Anterior cingulate cortex (tissue), 58 donors: ENCODE measurements at places on chromosomes 11 and 22.

- no peak for DNase-seq
Measured at GRCh38 chr11:132475026-132475425, 1057.3 kb downstream of the OPCML start.

- no peak for DNase-seq
Measured at GRCh38 chr11:104792861-104793260, 105.4 kb downstream of the CASP12 start.

GRCh38 chr11:118151431-118151830 lies 1.2 kb downstream of the SCN4B start:
- no peak for DNase-seq

- no peak for DNase-seq
Measured at GRCh38 chr11:62487738-62488551, 58.7 kb downstream of the AHNAK start.

GRCh38 chr22:32494971-32495370 lies 20.4 kb downstream of the FBXO7 start:
- no peak for DNase-seq

- DNase-seq, result no peak
Measured at GRCh38 chr22:46083383-46084350, 66.7 kb upstream of the PPARA start.

DNA sequence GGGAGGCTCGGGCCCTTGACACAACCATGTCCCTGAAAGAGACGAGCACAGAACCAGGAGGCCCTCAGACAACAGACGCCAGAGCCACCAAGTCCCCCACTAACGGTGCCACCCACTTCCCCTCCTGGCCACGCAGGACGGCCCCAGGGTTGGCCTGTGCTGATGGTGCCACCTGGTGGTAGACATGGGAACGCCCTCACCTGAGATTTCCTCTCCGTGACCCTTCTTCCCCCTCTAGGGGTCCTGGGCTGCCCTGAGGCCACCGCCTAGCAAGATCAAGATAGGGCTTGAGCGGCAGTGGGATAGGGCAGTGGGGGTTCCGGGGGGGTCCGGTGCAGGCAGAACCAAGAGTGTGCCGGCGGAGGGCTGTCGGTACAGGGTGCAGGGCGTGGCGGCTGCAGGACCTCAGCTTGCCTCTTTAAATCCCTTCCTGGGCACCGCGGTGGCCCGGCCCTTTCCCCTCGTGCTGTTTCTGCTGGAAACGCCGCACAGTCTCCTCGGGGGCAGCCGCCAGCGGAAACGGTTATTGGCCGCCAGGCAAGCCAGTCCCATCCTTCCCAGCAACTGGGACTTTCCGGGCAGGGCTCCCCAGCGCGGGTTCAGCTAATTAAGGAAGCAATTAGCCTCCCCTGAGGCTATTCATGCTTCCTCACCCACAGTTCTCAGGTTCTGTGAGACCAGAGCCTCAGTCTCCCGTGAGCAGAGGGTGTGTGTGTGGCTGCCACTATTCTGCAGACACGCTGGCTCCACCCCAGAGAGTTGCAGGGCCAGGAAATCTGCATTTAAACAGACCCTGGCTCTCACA lies 5.5 kb upstream of the NFAM1 start:
- peak; percentile 48 for DNase-seq

DNA sequence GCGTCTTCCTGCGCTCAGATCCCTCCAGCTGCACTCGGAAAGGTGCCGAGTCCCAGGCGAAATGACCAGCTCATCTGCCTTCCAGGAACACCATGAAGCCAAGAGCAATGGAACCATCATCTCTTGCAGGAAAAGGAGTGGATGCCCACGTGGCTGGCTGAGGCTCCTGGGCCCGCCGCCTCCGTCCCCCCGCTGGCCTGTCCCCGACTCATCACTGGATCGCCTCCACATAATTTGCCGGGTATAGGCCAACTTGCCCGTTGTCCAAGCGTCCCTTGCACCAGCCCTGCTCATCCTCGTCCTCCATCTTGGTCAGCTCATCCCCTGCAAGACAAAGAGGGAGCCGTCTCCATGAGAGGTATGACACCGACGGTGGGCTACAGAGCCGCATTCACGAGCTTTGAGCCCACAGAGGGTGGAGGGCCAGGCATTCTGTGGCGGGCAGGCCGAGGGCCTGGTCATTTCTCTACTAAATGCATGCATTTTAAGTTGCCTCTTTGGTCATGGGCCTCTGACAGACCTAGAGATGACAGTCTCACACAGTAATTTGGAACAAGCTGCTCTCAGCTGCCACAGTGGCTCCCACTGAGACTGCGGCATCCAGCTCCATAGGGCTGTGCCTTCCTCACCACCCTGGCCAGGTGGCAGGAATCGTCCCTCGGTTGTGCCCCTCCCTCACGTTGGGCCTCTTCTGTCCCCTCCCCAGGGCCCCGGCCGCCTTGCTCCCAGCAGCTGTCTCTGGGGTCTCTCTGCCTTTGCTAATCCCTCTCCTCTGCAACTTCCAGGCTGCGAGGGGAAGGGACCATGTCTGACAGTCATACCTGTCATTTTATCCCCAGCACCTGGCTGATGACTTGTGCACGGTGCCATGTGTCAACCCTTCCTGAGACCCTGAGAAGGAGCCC lies 14.3 kb upstream of the ARFGAP3 start:
- no peak for DNase-seq

GRCh38 chr11:36273110-36273509 lies 16.1 kb downstream of the COMMD9 start:
- peak; percentile 11 for DNase-seq

DNA sequence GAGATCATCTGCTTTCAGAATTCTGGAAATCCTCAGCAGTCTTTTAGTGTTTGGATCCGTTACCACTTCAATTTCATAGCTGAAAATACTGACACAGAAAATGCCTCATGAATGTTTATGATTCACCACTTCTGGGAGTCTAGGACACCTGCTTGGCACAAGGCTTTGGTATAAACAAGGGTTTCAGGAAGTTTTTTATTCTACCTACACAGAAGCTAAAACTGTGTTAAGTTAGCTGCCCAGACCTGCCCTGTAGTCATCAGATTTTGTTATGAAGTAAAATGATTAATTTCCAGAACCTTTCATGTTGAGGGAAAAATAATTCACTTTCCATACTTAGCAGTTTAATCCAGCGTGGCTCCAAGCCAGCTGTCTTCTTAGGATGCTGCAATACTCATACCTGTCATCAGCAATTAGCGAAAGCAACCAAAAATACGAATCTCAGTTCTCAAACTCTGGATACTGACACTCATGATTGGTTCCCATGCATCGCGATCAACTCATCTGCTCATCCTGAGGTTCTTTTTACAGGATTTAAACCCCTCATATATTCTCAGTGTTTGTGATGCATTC lies 458.5 kb upstream of the CCDC90B start:
- no peak for DNase-seq

- DNase-seq, result no peak
Measured at GRCh38 chr11:7871056-7871455, 60.0 kb downstream of the OR10A6 start.

- no peak for DNase-seq
Measured at GRCh38 chr11:2182692-2183474, 11.3 kb upstream of the TH start.

GRCh38 chr11:132744771-132745170 lies 787.5 kb downstream of the OPCML start:
- no peak for DNase-seq
